ENCODE measurements at places on chromosomes 2 and 18.

GRCh38 chr2:126850940-126851339 is 47.8 kb upstream of the TEX51 start:
- DNase-seq = no peak

GRCh38 chr2:6937582-6937981 is 20.4 kb downstream of the RNF144A start:
- no peak for DNase-seq

DNA sequence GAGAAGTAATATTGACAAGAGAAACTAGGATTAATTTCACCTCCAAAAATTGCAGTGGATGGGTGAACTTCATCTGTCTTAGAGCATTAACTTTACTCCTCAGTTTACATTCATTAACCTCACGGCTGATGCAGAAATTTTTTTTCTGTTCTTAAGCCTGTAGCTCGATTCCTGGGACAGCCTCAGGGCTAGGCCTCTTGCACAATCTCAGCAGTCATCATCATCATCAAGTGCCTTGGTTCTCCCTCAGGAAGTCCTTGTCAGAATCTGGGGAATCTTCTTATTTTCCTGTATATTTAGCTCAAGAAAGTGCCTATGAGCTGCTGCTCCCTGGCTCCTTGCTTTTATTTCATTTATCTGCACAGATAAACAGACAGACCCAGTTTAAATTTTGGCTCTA is 1272.2 kb upstream of the LRRTM1 start:
- no peak for DNase-seq

GRCh38 chr2:136111711-136112110 is 6.2 kb downstream of the CXCR4 start:
- DNase-seq = no peak

GRCh38 chr2:121617042-121617599 is 32.1 kb downstream of the CLASP1 start:
- no peak for DNase-seq

GRCh38 chr2:152556506-152556905 is 160.8 kb downstream of the PRPF40A start:
- DNase-seq = no peak
